ENCODE measurements at places on chromosomes 13 and 19. TPM values are rescaled to one million over a fixed set of nuclear protein-coding genes. Genes with fewer than 3 reads are reported as not detected.

ASF1B gene
- total RNA-seq: 78.1 TPM

DNAAF3 gene
- total RNA-seq: 52.8 TPM

MAB21L1 gene
- total RNA-seq: not detected

F10 gene
- 4.0 TPM for total RNA-seq
